Astrocyte of the spinal cord (primary cell): ENCODE measurements at places on chromosomes 2 and 18.

GRCh38 chr2:236935083-236935482, 150.6 kb upstream of the COPS8 start:
- DNase-seq, result no peak

- DNase-seq, result no peak
Measured at GRCh38 chr2:44055229-44055628, 59.4 kb upstream of the LRPPRC start.

- DNase-seq, result no peak
Measured at GRCh38 chr2:74858281-74858680, 24.4 kb downstream of the HK2 start.

DNA sequence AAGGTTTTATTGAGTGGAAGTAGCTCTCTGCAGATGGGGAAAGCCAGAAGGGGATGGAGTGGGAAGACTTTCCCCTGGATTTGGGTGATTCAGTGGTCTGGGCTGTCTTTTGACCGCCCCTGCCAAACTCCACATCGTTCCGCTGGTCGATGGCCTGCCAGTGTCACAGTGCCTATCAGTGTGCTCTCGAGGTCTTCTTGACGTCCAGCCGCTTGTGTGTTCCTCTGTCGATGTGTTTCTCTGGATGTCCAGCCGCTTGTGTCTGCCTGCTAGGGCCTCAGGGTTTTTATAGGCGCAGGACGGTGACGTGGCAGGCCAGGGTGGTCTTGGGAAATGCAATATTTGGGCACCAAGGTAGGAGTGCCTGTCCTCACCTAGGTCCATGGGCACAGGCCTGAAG, 1371.4 kb upstream of the PIK3C3 start:
- no peak for DNase-seq

DNA sequence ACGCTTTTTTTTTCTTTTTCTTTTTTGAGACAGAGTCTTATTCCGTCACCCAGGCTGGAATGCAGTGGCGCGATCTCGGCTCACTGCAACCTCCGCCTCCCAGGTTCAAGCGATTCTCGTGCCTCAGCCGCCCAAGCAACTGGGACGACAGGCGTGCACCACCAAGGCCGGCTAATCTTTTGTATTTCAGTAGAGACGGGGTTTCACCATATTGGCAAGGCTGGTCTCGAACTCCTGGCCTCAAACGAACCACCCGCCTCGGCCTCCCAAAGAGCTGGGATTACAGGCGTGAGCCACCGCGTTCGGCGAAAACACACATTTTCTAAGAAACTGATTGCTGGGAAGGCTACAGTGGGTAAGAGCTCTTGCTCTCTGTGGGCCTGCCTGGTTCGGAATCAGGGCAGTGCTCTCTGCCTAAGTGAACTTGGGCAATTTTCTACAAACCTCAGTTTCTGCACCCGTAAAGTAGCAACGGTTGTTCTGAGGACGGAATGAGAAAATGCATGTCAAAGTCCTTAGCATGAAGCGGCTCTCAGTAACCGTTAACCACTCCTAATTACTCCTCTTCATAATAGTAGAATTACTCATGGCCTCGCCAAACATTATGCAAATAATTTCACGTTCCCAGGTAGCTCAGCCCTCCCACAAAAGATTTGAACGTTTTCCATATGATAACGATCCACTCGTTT, 1.0 kb upstream of the PMAIP1 start:
- DNase-seq, result no peak

DNA sequence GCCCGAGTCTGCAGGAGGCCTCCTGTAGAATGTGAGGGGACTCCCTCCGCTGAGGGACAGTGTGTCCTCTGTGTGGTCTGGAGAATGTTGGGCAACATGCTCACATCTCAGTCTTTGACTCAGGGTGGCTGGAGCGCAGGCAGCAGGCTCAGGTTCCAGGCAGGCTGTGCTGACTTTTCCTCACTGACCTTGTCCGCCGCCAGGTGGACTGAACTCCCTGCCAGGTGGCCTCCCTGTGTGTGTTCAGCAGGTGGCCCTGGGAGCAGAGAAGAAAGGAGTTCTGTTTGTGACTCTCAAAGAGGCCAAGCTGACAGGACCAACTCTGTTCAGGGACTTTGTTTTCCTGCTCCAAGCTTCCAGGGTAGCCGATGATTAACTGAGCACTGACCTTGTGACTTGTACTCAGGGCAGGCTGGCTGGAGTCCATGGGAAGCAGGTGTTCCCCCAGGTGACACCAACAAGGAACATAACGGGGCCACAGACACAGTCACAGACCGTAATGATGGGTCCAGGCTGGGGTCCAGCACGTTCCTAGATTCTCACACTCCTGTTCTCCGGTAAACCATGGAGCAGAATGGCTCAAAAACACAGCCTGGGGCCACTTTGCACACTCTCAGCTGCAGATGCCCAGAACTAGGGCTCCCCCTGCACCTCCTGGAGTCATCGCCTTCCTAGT, 439.8 kb downstream of the RNF144A start:
- DNase-seq, result no peak

GRCh38 chr18:76492669-76493212, 2.3 kb downstream of the ZNF516 start:
- peak; percentile 99 for DNase-seq

GRCh38 chr2:195367809-195368208, 289.2 kb upstream of the SLC39A10 start:
- no peak for DNase-seq

DNA sequence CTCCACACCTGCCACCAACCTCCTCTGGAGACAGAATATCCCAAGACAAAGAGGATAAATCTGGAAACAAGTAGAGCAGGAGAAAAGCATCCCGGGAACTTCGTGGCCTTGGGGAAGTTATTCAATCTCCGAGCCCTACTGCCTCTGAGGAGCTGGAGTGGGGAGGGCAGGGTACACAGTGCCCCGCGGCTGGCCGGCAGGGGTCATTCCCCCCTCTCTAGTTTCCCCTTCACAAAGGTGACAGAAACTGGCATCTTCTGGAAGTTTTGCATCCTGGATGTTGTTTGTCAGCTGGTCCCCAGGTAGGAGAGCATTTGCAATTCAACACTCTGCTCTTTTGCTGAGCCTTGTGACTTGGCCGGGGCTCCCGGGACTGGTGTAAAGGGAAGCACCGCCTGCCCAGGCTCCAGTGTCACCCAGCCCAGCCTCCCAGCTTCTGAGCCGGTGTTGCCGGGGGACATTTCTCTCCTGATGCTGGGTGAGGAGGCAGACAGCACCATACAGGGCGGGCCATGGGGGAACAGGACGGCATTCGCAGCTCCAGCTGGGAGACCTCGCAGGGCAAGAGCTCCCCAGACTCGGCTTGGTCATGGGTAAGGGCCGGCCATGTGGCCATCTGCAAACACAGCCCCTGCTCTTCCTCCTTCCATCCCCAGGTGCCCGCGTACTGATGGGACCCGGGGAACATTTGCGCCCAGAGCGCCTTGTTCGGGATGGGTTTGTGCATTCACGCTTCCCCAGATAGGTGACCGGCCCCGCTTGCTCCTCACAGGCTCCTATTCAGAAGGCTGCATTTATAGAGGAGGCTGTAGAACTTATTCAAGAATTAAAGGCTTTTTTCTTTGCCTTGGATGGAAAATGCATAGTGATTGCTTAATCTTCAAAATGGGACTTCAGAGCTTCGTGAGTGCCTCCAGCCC, 7.4 kb upstream of the NTSR2 start:
- no peak for DNase-seq

- peak; percentile 87 for DNase-seq
Measured at GRCh38 chr2:73176881-73177644, 25.3 kb upstream of the NOTO start.

GRCh38 chr2:236082061-236082460, 86.1 kb downstream of the GBX2 start:
- DNase-seq, result no peak

DNA sequence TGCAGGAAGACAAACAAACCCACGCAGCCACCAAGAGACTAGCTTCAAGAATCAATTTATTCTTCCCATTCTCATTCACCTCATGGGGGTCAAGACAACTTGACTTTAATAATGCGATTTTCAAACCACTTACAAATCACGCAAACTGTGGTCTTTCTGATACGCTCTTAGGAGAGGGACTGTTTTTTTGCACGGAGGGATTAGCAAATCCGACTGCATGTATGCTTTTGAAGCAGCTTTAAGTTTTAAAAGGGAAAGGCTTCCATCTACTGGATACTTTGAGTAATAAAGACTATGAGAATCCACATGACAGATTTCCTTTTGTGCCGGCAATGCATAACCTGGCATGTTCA, 322.9 kb upstream of the KCNJ3 start:
- DNase-seq, result peak; percentile 63

DNA sequence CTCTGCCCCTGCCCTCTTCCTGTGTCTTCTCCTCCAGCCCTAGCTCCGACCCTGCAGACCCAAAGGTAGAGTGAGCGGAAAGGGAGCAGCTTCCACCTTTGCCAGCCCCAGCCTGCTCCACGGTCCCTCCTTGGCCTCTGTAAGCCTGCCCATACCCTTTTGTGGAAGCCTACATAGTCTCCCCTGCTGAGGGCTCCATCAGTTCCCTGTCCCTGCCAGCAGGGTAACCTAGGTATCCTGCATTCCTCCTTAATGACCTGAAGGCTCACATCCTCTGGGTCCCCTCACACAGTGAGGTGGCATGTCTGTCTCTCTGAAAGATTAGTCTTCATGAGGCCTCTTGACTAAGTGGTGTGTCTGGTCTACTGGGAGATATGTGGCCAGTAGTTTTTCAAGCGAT, 20.5 kb upstream of the ACKR3 start:
- no peak for DNase-seq

DNA sequence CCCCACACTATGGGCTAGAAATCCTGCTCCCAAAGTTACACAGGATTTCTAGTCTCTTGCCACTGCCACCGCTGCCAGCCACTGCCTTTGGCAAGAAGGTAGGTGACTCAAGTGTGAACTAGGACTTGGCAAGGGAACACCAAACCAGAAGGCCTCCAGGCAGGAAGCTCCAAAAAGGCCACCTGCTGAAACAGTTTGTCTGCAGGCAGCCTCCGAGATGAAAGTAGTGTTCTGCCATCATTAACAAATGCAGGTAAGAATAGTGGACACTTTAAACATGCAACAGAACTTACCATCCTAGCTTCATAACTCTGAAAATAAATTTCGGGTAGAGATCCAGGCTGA, 3.9 kb downstream of the ANKRD44 start:
- DNase-seq, result peak; percentile 9

DNA sequence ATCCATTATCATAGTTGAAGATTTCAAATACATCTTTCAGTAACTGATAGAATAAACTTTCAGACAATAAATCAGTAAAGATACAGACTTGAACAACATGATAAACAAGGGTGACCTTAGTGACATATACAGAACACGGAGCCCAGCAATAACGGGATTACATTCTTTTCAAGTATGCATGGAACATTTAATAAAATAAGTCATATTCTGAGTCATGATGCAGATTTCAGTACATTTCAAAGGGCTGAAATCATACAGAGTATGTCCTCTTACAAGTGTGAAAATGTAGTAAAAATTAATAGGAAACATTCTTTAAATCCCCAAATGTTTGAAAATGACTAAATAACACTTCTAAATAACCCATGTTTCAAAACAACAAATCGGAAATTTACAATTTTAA, 17.2 kb upstream of the KLHL29 start:
- no peak for DNase-seq

DNA sequence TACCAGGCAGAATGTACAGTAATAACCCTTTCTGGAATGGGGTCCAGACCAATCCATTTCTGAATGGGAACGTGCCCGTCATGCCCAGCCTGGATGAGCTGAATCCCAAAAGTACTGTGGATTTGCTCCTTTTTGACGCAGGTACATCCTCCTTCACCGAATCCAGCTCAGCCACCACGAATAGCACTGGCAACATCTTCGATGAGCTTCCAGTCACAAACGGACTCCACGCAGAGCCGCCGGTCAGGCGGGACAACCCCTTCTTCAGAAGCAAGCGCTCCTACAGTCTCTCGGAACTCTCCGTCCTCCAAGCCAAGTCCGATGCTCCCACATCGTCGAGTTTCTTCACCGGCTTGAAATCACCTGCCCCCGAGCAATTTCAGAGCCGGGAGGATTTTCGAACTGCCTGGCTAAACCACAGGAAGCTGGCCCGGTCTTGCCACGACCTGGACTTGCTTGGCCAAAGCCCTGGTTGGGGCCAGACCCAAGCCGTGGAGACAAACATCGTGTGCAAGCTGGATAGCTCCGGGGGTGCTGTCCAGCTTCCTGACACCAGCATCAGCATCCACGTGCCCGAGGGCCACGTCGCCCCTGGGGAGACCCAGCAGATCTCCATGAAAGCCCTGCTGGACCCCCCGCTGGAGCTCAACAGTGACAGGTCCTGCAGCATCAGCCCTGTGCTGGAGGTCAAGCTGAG, 89.6 kb downstream of the SH3BP4 start:
- DNase-seq, result no peak

- DNase-seq, result no peak
Measured at GRCh38 chr2:106124106-106124756, 69.9 kb downstream of the UXS1 start.

GRCh38 chr2:207448006-207448405, 81.8 kb upstream of the CREB1 start:
- no peak for DNase-seq

DNA sequence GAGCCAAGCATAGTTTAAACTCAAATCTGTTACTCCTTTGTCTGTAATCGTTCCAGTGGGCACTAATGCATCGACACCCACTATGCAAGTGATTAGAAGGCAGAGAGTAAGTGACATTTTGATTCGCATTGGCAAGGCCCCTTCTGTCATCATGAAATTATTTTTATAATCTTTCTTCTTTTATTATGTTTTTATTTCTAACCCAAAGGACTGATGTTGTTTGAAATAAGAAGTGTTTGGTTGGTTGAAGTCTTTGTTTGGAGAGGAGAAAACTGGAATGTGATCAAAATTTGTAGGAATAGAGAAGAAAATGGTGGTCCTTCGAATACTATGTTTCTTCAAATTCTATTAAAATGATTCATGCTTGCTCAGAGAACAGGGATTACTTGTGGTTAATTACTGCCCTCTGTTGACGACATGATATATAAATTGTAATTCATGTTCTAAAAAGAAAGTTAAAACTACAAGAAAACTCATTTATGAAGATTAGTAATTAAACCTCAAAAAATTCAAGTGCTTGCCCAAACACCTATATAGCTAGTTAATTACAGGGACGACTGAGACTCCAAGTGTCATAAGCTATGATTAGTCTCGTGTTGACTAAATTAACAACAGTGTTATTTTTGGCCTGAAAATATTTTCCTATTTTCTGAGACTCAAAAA, 26.4 kb upstream of the TFPI start:
- peak; percentile 87 for DNase-seq

GRCh38 chr18:52995875-52996274, 655.9 kb downstream of the DCC start:
- no peak for DNase-seq

GRCh38 chr2:127134833-127135830, 28.2 kb upstream of the BIN1 start:
- DNase-seq, result no peak

GRCh38 chr2:241049739-241050623, 51.6 kb downstream of the SNED1 start:
- DNase-seq, result no peak

GRCh38 chr2:111119822-111120252, 877 bp upstream of the BCL2L11 start:
- DNase-seq, result no peak

GRCh38 chr2:99545066-99545465, 55.2 kb upstream of the REV1 start:
- peak; percentile 27 for DNase-seq

GRCh38 chr2:172119089-172119488, 16.4 kb upstream of the DLX2 start:
- peak; percentile 69 for DNase-seq
